ACHN (cell line): ENCODE measurements at places on chromosomes 6 and 20.

DNA sequence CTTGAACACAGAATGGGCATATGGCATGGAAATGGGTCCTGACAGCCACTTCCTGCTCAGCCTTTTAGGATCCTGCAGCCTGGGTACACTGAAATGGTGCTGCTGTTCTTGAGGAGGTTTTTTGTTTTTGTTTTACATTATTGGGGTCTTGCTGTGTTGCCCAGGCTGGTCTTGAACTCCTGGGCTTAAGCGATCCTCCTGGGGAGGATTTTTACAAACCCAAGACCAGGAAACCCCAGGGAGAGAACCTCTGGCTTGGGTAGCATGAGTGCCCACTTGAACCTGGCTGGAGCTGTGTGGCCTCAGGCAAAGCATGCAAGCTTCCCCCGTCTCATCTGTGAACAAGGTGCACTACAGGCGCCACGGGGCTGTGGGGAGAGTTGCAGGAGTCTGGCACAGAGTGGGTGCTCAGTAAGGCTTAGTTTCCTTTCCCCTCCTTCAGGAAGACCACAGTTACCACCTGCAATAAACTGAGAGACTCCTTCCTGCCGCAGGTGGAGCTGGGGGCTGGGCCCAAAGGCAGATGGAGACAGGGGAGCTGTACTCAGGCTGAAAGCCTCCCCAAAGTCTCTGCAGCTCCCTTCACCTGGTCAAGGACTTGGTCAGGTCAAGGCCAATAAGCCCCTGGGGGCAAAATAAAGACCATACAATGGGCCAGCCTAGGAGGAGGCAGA, 1.8 kb downstream of the SLA2 start:
- no peak for DNase-seq

- peak; percentile 89 for DNase-seq
These were observed 1.6 kb downstream of the UTRN start for GRCh38 chr6:144286503-144287393.

- no peak for DNase-seq
These were observed 371.3 kb downstream of the ARHGAP18 start for GRCh38 chr6:129338683-129339082.

DNA sequence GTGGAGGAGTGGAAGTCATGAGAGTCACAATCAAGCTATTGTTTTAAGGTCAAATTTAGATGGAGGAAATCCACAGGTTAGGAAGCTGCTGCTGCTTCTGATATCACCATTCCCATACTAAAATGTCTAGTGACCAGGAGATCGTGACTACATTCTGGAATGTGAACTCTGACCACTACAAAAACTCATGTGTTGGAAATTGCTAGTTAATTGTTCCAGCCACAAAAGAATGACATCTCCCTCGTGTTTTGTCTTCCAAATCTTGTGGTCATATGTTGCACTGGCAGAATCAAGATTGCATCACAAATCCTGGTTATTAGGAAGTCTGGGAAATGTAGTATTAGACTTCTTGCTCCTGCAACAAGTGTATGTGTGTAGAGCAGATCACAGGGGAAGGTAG, 441.9 kb downstream of the CD109 start:
- no peak for DNase-seq

- no peak for DNase-seq
These were observed 13.8 kb downstream of the SYNJ2 start for GRCh38 chr6:157995458-157995857.

DNA sequence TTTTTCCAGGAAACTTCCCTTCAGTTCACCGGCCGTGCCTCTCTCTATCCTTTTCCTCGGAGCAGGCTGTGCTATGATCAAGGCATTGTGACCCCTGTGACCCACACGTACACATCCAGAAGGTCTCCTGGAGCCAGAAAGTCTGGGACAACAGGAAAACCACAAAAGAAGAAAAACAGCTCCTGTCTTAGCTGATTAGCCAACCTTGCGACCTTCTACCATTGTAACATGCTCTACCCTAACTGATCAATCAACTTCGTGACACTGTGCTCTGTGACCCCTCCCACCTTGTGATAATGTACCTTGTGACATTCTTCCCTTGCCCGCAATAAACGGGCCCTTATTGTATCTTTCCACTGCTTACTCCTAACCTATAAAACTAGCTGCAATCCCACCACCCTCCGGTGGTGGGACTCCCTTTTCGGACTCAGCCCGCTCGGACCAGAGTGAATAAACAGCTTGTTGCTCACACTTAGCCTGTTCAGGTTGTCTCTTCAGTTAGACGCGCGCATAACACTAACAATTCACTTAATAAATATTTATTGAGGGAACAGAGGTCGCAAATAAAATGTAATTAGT, 24.2 kb downstream of the ZNF311 start:
- peak; percentile 87 for DNase-seq

DNA sequence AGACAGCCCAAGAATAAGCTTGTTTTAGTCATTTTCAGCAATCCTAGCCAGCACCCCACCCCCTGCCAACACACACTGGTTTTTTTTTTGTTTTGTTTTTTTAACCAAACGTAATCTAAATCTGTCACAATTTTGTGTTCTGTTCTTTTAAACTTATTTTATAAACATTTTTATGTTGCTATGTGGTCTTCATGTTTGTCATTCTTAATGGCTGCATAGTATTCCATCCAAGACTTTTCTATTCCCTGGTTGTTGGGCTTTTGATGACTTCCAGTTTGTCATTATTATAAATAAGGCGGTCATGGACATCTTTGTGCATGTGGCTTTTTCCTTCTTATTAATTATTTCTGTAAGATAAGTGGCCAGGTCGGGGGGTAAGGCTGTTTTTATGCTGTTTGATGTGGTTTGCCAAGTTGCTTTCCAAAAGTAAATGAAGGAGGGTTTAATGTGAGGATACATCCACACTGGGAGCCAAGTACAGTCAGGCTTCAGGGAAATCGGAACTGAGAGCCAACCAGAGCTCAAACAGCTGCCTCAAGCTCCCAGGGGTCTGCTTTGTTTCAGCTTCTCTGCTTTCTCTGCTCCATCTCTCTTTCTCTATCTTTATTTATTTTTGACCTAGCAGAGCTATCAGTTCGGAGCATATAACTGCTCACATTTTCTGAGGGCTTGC, 125.8 kb downstream of the VEGFA start:
- DNase-seq = no peak

- DNase-seq = no peak
These were observed 203.7 kb downstream of the NFATC2 start for GRCh38 chr20:51338692-51339440.

DNA sequence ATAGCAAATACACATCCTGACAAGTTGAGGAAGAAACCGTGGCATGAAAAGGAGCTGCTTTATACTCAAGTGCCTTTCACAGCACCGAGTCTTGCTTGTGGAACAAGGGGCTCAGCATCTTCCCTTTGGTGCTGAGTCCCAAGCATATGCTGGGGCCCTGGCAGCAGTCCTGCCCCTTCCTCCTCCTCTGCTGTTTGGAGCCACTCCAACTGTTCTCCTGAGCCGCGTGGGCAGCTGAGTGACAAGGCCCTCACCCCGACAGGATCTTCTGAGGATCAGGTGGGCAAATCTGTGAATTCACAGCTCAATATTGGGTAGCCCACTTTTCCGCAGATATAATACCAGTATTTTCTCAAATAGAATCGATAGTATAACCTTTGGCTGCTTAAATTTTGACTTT, 24.7 kb downstream of the DACT2 start:
- no peak for DNase-seq

GRCh38 chr20:25418776-25419175, 11.3 kb downstream of the GINS1 start:
- peak; percentile 23 for DNase-seq

DNA sequence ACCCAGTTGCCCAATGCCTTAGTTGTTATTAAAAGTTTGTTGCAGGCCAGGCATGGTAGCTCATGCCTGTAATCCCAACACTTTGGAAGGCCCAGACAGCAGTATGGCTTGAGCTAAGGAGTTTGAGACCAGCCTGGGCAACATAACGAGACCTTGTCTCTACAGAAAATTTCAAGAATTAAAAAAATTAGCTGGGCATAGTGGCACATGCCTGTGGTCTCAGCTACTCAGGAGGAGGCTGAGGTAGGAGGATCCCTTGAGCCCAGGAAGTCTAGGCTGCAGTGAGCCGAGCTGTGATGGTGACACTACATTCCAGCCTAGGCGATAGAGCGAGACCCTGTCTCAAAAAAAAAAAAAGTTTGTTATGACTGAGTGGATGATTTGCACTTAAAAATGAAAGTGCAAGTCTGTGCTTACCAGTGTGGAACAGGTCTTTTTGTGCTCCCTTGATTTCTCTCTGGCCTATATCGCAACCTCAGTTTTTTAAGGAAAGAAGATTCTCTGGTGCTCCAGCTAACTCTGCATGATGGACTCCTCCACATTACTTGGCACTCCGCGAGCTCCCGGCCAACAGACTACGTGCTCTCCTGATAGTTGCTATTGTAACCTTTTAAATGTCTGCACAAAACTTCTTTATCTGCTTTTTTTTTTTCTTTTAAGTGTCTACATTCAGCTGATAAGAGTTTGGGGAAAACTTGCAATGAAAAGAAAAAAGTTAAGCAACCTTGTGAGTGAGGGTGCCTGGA, 22.1 kb downstream of the ZKSCAN3 start:
- DNase-seq = peak; percentile 40

GRCh38 chr6:28368522-28368921, 18.8 kb downstream of the ZKSCAN3 start:
- no peak for DNase-seq

DNA sequence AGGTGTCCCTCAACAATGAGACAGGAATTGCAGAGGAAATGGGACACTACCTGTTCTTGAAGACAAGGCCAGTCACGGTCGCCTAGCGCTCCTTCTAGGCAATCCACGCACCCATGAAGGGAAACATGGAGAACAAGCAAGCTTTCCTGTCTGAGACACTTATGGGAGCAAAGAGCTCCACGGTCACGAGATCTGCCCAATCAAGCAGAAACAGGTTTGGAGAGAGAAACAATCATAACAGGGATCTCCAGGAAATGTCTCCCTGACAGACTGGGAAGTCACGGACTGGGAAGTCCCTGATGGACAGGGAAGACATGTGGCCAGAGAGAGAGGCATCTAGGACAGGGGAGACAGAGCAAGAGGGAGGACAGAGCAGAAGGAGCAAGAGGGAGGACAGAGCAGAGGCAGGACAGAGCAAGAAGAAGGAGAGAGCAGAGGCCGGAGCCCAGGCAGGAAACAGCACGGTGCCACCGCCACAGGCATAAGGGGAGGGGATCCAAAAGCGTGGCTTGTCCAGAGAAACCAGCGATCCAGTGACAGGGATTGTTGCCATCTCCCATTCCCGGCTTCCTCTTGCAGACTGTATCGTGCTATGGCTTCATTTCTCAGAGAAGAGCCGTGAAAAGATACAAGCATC, 167.8 kb upstream of the ZNF337 start:
- DNase-seq = no peak

GRCh38 chr6:104601131-104601651, 258.5 kb downstream of the HACE1 start:
- no peak for DNase-seq

DNA sequence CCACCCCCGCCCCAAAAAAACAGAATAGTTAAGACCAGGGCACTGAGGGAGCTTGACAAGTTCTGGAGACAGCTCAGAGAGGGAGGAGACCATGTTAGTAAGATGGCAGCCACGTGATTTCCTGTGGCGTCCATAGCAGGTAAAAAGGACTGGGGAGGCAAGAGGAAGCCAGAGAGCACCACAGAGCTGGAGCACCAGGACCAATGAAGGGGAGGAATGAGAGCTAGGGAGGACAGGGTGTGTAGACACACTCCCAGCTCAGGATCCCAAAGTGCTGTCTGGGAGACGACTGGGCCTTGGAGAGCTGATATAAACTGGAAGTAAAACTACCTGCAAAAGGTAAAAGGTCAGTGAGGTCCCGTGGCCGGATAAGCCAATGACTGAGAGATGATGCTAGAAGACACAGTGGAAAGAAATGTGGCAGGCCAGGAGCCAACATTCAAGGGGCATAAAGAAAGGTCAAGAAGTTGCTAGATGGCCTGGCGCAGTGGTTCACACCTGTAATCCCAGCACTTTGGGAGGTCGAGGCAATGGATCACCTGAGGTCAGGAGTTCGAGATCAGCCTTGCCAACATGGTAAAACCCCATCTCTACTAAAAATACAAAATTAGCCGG, 39.0 kb downstream of the SLC23A2 start:
- no peak for DNase-seq

- DNase-seq = no peak
These were observed 945.7 kb downstream of the KIF16B start for GRCh38 chr20:15627501-15627903.

DNA sequence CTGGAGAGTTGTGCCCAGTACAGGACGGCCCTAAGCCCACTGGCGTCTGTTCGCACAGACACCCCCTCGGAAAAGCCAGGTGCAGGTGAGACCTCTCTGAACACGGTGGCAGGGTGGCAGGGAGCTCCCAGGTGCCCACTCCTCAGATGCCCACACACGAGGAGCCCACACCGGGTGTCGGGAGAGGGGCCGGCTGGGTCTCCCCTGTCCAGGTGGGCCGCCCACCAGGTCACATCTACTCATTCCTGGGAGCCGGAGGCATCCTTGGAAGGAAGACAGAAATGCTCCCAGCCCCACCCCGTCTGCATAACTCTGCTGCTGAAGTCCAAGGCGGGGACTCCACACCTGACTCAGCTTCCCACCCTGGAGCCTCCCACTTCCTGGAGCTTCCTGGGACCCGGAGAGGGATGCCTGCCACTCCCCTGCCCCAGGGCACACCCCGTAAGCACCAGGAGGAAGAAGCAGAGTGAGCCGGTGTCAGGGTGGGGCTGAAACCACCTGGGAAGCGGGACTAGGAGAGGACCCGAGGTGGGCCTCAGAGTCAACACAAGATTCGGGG, 2.5 kb downstream of the SRMS start:
- peak; percentile 14 for DNase-seq

DNA sequence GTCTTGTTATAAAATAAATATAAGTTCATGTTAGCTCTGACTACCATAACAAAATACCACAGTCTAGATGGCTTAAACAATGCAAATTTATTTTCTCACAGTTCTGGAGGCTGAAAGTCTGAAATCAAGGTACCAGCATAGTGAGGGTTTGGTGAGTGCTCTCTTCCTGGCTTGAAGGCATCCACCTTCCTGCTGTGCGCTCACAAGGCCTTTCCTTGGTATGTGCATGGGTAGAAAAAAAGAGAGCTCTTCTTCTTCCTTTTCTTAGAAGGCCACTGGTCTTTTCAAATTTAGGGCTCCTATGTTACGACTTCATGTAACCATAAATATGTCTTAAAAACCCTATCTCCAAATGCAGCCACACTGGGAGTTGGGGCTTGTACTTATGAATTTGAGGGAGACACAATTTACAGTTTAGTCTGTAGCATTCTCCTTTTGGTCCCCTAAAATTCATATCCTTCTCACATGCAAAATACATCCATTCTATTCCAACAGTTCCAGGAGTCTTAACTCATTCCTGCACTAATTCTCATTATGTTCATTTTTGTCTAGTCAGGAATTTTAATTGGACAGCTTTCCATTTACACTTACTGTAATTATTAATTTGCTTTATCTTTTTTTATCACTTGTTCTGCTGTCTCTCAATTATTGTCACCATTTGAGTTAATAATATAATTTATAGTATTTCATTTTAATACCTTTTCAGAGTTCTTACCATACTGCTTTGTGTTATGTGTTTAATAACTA, 381.9 kb upstream of the EPHA7 start:
- no peak for DNase-seq

- DNase-seq = no peak
These were observed 67.7 kb downstream of the TMEM244 start for GRCh38 chr6:129793447-129793846.
